WERI-Rb-1 (cell line): ENCODE measurements at places on chromosomes 3 and 15.

DNA sequence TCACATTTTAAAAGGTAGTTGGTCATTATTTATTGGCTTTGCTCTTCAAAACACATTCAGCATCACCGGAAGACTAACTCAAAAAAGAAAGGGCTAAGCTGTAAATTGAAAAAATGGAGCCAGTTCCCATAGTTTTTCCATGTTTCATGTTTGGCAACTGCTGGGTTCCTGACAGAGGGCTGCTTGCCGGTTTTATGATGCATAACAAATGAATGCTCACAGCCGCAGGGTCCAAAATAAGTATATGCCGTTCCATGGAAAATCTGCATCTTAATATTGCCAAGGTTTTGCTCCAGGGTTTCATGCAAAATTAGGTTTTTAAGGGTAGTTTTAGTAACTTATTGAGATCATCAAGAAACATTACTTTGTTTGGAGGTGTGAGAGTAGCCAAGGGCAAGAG, 15.8 kb downstream of the SLC12A1 start:
- DNase-seq, result no peak

GRCh38 chr3:141708367-141708766, 29.7 kb upstream of the RNF7 start:
- no peak for DNase-seq

DNA sequence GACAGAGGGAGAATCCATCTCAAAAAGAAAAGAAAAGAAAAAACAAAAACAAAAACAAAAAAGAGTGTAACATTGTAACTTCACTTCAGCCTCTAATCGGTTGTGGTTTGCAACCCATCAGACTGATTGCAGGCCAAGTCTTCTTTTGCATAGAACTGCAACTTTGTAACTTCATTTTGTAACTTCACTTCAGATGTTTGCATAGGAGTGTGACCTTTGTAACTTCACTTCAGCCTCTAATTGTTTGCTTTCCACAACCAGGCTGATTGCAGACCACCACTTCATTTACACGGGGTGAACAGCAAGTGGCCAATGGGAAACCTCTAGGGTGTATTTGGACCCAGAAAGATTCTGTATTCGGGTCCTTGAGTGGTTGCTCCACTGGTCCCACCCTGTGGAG, 79.1 kb upstream of the CHMP2B start:
- DNase-seq, result no peak

- DNase-seq, result no peak
These were observed 60.3 kb downstream of the MAP6D1 start for GRCh38 chr3:183764847-183765731.
